ENCODE measurements at places on chromosomes 1 and 21.

GRCh38 chr1:10708757-10709156 is 87.7 kb downstream of the CASZ1 start:
- no peak for DNase-seq

- peak; percentile 43 for DNase-seq
These were observed 6.6 kb downstream of the LDLRAD2 start for GRCh38 chr1:21818656-21819055.

DNA sequence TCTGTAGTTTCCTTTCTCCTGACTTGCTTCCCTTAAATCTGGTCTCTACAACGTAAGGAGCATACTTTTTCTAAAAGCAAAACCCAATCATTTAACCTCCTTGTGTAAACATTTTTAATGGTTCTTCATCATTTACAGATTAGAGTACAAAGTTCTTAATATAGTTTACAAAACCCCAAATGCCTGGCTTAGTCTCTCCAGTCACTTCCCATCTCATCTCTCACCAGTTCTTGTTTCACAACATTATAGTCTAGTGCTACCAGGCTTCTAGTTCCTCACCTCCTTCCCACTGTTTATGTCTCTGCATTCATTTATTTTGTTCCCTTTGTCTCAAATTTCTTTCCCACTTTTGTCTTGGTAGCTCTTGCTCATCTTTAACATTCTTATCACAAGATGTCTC is 168.4 kb downstream of the FASLG start:
- no peak for DNase-seq

DNA sequence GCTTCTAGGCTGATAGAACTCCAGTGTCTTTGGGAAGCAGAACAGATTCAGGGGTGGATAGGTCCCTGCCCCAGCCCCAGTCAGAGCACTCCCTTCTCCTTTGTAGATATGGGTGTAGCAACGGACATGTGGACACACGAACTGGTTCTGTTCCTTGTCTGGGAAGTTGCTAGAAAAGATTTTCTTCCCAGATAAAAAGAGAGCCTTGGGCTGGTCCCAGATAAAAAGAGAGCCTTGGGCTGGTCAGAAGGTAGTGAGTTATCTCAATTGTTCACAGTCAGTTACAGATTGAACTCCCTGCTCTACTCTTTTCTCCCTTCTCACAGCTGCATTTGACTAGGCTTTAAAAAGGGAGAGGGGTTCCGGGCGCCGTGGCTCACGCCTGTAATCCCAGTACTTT is 7.4 kb upstream of the EFNA1 start:
- no peak for DNase-seq

- no peak for DNase-seq
These were observed 3.2 kb upstream of the PRXL2B start for GRCh38 chr1:2583331-2583791.

DNA sequence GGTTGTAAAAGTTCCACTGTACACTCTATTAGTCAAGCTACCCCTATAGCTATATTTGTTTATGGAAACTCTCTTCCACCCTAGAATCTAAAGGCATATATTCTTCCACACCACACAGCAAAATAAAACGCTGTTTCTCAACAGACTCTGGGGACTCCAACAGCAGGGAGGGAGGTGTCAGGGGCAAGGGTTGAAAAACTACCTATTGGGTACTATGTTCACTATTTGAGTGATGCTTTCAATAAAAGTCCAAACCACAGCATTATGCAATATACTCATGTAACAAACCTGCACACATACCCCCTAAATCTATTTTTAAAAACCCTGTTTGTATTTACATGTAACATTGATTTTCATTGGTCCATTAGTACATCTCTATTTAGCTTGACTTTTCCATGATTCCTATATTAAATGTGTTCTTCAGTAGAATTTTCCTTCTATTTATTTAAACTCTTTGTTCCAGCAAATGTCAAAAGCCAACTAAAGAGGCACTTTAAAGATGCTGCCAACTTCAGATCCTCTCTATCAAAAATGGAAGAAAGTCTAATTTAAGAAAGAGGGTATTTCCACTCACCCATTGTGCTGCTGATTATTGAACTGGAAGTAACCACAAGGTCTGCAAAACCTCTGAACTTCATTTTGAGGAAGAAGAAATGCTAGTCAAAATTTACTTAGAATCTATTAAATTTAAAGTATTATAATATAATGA is 26.2 kb downstream of the RGS7 start:
- no peak for DNase-seq

GRCh38 chr1:63817152-63817667 is 43.4 kb downstream of the ROR1 start:
- no peak for DNase-seq

DNA sequence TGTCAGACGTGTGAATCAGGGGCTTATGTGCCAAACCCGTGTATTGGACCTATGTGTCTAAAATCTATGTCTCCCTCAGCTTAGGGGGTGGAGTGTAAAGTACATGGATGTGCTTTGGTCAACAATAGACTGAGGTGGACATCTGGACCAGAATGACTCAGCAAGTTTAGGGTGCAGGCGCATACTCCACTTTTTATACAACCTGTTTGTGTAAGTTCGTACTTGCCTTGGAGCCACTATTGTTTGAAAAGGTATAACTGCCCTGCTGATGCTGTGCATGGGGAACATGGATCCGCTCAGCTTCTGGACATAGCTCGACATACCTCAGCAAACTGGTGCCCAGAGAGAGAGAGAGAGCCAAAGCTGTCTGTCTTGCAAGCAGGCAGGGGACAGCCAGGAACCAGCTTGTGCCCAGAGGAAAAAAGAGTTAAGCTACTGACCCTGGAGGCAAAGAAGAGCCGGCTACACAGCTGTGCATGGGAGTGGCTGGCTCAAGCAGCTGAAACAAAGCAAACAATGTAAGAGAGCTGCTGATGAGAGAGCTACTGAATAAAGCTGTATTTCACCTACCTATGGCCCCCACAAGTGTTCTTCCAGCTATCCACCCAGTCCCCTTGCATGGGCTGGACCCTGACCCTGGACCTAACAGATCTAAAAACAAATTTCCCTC is 41.2 kb downstream of the GJA5 start:
- DNase-seq, result no peak

Data from T-helper 1 cell (primary cell).